ENCODE measurements at places on chromosomes 7 and 10.

DNA sequence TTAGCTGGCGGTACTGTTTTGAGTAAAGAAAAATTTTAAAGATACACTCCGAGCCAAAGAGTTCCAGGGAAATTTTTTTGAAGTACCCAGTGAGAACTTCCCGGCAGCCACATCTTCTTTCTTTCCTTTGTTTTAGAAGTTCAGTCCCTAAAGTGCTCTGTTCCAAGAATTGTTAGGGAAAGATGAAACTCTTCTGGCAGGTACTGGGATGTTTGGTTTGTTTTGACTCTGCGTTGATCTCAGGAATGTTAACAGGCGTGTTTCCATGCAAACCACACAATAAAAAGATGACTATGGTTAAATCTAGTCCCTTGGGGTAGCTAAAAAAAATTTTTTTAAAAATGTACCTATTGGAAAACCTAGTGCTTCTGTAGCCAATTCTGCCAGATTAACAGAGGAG, 224.7 kb upstream of the PHYHIPL start:
- no peak for DNase-seq

DNA sequence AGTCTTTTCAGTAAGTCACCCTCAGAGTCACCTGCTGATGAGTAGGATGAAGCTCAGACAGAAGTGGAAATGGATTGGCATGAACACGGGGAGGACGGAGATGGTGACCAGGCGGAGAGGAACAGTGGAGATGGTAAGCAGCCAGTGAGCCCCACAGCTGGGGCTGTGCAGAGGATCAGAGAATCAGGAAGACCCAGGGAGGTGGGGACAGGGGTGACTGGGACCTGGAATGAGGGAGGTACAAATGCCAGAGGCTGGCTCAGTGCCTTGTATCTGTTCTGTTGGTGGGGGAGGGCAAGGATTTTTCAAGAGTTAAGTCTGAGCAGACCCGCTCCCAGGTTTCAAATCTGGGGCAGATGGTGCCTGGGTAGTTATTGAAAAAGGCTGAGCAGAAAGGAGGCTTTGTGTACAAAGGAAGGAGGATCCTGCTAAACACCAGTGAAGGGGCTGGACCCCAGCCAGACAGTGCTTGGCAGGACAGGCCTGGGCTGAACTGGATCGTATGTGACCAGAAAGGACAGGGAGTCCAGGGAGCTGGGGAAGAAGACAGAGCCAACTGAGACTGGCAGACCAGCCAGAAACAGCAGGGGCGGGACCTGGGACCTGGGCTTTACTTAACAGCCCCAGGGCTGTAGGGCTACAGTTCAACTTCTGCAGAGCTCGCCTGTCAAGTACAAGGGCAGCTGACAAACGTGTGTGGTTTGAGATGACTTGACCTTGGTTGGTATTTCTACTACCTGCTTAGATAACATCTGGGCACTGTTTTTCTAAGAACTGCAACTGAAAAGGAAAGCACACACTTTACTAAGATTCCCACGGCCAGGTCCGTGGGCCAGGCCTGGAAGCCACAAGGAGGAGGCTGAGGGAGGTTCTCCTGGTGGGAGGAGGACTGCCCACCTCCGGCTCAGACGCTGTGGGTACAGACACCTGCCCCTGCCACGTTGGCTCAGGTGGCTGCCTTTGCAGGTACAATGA, 13.2 kb upstream of the FRMPD2 start:
- no peak for DNase-seq

DNA sequence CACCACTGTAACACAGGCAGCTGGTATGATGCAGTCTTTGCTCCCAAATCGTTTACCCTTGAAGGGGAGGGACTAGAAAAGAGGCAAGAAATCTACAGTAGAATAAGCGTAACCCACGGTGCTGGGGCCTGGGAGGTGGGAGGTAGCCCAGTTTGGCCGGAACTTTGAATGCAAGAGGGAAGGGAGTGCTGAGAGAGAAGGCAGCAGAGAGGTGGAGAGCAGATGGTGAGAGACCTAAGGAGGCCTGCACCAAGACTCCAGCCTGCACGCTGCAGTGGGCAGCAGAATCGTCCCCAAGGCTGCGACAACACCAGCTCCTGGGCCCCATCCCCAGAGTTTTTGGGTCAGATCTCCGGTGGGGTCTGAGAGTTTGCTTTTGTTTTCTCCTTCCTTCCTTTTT, 547.5 kb downstream of the GALNT17 start:
- DNase-seq: no peak

GRCh38 chr10:113300617-113301016, 252.2 kb upstream of the HABP2 start:
- DNase-seq: no peak

DNA sequence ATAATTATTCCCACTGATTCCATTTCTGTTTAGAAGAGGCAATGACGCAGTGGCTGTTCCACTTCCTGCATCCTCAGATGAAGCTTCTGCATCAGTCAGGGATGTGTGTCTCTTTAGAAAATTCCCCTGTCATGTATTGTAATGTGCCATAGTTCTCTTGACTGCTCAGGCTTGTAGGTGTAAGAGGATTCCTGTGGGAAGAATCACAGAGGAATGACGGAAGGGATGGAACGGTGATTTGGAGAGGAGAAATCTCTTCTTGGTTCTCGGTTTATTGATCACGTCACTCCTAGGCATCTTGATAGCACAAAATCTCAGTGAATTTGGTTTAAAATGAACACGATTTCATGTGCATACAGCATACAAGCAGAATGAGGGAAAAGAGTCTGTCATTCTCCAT, 69.8 kb upstream of the PRKCQ start:
- DNase-seq: no peak

GRCh38 chr7:79461660-79462059, 8.2 kb upstream of the MAGI2 start:
- DNase-seq: peak; percentile 63

GRCh38 chr10:38147686-38148085, 53.5 kb downstream of the ZNF37A start:
- DNase-seq: no peak

- DNase-seq: no peak
These were observed 505.6 kb upstream of the MKI67 start for GRCh38 chr10:128631801-128632241.

- DNase-seq: no peak
These were observed 29.4 kb downstream of the FAM241B start for GRCh38 chr10:69659241-69660038.

DNA sequence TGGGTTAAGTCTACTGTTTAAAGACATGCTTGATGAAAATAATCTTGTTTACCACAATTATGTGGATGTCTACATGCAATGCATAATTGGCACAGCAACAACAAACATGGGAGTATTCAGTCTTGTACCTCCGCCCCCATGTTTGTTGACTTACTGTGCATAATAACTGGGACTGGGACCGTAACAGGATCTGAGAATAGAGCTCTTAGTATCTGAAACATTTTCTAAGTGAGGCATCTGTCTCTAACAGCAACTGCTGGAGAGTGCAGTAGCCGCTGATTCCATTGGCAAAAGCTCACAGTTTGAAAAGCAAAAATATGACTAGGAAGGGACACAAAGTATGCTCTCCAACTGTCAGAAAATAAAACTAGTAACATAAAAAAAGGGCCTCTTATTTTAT, 61.6 kb downstream of the ENO4 start:
- DNase-seq: no peak

DNA sequence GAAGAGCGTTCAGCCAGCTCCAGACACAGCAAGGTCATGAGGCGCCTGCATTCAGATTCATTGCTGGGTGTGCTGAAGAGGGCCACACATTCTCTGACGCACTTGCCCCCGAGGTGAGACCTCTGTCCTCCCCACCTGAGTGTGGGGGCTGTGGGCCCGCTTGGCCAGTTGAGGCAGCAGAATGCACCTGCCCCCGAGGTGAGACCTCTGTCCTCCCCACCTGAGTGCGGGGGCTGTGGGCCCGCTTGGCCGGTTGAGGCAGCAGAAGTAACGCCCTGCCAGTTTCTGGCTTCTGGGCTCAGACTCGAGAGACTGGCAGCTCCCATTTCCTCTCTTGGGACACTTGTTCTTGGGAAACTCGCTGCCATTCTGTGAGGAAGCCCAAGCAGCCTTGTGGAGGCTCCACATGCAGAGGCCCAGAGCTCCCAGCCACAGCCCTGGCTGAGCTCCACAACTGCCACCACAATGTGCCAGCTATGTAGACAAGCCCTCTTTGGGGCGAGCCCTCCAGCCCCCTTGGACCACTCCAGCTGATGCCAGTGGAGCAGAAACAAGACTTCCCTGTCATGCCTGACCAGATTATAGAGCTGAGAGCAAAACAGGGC, 434.0 kb downstream of the DNAJB6 start:
- no peak for DNase-seq

DNA sequence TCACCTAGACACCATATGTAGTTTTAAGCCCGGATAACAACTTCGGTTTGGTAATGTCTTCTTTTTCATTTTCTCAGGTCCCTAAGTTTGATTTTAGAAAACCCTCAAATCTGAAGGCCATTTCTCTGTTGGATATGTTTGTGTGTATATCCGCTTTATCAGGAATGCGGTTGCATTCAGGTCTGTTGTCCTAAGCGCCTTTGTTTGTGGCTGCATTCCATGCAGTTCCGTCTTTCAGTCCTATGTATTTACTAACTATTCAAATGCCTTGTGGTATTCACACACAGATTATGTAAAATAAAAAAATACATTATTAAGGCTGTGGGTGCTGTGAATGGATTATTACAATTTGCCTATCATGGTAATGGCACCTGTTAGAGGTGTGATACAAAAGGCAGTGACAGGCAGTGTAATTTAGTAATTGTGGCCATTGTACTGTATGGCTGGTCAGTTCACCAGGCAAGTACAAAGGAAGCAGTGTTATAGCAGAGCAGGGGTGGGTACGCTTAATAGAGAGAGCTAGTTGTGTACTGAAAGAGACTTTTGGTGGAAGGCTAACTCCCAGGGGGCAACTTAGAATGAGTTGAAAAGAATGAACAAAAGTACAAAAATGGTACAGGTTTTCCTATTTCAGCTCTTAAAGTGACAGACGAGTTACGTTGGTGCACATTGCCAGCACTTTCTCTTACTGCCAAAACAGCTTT, 136.4 kb downstream of the VTI1A start:
- DNase-seq: peak; percentile 98

DNA sequence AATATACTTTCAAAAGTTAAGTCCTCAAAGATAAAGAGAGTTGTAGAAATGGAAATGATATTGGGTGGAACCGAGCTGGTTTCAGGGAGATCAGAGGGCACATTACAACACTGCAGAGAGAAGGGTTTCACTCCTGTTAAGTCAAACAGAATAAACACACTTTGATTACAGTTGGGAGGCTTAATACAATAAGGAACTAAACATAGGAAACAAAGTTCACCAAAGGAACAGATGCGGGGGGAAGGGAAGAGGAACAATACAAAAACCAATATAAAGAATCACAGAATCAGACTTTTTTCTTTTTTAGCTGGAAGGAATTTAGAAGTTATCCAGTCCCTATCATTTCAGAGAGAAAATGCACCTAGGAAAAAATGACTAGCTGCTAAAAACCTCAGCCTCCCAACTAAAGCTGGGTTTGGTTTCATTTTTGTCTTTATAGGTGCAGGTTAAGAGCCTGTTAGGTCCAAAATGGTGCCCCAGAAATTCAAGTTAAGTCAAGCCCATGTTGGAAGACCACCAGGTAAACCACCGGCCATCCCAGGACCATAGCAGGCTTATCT, 81.9 kb downstream of the DNMBP start:
- DNase-seq: no peak

DNA sequence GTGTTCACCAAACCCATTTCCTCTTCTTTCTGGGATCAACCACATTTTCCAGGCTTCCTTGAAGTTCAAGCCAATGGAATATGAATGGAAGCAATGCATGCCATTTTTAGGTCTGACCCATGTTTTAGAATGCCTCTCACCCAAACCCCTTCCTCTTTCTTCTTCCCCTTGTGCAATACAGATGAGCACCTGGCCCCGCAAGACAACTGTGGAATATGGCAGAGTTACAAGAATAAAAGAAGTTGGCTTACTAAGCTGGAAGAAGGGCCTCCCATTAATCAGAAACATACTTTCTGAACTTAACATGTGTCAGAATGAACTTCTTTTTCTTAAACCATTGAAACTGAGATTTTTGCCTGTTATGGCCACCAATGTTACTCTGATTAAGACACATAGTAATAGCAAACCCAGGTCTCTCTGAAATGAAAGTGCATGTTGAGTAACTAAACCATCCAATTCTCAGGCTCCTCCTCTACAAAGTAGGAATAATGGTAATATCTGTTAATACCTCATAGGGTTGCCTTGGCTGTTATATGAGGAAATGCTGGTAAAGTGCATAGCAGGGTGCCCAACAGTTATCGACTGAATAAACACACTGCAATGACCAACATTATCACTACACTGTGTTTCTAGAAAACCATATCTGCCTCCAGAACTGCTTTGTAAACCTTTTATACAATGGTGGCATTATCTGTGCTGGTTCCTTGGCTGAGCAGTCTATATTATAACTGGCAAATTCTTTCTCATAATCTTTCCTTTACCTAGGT, 382.2 kb upstream of the NRP1 start:
- no peak for DNase-seq

- peak; percentile 82 for DNase-seq
These were observed 23.9 kb downstream of the NRF1 start for GRCh38 chr7:129635300-129636029.

- DNase-seq: no peak
These were observed 58.8 kb downstream of the WDR37 start for GRCh38 chr10:1114719-1115606.

GRCh38 chr7:1889556-1890181, 219.6 kb downstream of the ELFN1 start:
- no peak for DNase-seq

DNA sequence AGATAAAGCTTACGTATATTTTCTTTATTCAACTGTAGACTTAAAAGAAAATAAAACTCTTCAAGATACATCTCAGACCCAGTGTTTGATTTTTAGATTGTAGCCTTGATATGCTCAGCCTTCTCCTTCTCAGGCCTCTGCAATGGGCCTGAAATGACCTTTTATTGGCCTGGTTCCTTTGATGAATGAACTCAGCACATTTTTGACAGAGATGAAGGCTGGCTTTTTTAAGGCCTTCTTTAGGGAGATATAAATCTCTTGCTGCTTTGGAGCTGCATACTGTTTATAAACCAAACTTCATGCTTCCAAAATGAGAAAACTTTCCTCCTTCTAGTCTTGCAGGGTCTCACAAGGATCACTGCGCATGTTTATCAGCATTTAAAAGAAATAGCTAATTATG, 1049.8 kb downstream of the LRMDA start:
- DNase-seq: no peak

DNA sequence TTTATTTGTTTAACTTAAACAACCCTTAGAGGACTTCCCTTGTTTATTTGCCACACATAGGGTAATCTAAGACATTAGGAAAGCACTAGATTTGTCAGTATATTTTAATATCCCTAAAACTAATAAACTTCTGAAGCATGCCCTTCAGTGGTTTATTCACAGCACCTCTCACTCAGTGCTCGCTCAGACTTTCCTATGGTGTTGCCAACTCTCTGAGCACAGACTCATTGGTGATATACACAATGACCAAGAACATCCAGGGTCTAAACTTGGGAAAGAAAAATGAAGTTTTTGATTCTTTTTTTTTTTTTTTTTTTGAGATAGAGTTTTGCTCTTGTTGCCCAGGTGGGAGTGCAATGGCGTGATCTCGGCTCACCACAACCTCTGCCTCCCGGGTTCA, 82.2 kb downstream of the RAB11FIP2 start:
- no peak for DNase-seq

GRCh38 chr10:43390759-43391158, 18.2 kb downstream of the HNRNPF start:
- no peak for DNase-seq
